Keratinocyte (primary cell): ENCODE measurements at places on chromosomes 1 and 21.

DNA sequence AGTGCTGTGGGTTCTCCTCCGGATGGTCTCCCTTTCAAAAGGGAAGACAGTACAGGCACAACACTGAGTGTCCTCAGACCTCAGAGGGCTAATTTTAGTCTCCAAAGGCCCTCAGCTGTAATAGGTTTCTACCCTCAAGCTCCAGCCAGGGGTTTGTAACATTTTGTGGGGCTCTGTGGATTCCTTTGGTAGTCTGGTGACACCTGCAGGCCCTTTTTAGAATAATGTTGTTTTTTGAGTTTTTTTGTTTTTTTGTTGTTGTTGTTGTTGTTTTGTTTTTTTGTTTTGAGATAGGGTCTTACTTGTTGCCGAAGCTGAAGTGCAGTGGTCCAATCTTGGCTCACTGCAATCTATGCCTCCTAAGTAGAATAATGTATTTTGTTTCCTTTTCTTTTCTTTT is 15.0 kb upstream of the TMEM201 start:
- DNase-seq, result no peak

- no peak for DNase-seq
These were observed 12.6 kb downstream of the NHLH2 start for GRCh38 chr1:115828101-115829022.

GRCh38 chr1:168976267-168976666 is 130.2 kb upstream of the ATP1B1 start:
- no peak for DNase-seq

DNA sequence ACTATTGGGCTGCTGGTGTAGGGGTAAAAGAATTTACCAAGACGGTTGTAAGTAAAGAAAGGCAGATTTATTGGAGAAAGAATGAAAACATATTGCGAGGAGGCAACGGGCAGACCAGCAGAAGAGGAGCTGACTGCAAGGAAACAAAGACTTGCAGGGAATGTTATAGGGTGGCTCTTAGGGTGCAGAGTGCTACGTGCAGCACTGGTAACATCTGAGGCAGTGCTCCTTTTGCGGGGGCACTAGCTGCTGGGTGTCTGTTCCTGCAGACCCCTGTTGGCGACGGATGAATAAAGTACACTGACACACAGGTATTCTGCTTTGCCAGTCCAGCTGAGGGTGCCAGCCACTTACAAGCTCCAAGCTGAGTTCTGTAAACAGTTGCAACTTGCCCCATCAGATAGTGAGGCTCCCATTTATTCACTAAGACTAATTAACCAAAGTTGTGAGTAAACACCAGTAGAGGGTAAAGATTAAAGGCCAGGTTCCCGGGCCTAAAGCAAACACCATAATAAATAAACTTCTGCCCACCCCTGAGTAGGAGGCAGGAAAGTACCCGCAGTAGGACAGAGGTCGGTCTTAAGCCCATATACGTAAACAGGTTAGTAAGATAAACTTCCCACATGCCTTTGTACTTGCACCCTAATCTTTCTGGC is 140.2 kb upstream of the KCNK1 start:
- no peak for DNase-seq

- DNase-seq, result no peak
These were observed 2.7 kb downstream of the BCAN start for GRCh38 chr1:156644640-156645039.

DNA sequence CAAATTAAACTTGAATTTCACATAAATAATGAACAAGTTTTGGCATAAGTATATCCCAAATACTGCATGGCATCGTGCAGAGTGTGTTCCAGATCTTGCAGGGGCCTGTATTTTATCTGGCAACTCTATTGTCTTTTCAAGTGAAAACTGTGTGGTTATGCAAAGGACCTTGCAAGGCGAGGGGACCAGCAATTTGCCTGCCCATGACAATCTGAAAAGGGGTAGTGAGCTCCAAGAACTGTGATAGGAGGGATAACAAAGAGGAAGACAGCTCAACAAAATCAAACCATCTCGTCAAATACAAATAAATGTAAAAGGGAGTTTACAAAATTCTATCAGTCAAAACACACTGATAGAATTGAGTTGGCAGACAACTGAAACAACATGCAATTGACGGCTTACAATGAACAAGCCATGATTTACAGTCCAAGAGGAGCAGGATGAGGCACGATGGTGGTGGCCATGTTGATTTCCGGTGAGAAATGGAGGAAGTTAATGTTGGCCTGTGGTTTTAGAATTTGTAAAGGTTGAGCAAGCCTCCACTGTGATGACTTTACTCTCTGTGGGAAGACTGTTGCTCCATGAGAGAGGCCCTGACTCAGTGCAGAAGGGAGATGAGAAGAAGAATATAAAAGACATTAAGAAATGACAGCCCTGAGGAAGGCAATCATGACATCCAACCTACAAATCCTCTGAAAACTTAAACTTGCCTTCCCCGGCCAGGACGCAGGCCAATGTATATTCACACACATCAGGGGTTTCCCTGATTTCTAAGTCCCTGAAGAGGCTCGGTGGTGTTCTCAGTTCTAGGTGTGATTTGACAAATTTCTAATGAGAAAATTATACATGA is 132.2 kb downstream of the ADSS2 start:
- DNase-seq, result no peak

DNA sequence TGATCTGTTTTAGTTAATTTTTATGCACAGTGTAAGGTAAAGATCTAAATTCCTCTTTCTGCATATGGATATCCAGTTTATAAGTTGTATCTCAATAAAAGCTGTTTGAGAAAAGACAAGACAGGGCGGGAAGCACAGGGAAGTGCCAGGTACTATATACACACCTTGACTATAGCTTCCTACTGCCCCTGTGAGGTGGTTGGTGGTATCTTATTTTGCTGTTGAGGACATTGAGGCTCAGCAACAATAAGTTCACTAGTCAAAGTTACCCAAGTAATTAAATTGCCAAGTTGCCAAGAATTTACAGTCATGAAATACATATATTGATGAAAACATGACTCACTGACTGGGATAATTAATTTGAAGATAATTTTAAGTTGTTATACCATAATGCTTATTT is 109.1 kb downstream of the CD247 start:
- DNase-seq, result no peak

GRCh38 chr1:5415606-5416005 is 576.6 kb downstream of the NPHP4 start:
- DNase-seq, result no peak

DNA sequence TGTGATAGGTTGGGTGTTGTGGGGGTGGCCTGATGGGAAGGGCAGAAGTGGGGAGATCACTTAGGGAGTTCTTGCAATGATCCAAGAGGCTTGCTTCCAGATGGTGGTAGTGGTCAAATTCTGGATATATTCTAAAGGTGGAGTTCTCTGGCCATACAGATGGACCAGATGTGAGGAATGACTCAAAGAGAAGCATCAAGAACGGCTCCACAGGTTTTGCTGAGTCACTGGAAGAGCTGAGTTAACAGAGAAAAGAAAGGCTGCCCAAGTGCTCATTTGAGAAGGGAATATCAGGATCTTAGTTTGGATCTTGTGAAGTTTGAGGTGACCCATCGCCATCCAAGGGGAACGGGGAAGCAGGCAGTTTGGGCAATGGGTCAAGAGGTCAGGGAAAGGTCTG is 192.9 kb upstream of the GALNT2 start:
- DNase-seq, result no peak

GRCh38 chr1:110060034-110060661 is 10.3 kb downstream of the ALX3 start:
- DNase-seq, result no peak
